GM04504 (cell line): ENCODE measurements at places on chromosomes 2 and 18.

GRCh38 chr2:143779021-143779420 is 649.8 kb downstream of the ARHGAP15 start:
- peak; percentile 3 for DNase-seq

DNA sequence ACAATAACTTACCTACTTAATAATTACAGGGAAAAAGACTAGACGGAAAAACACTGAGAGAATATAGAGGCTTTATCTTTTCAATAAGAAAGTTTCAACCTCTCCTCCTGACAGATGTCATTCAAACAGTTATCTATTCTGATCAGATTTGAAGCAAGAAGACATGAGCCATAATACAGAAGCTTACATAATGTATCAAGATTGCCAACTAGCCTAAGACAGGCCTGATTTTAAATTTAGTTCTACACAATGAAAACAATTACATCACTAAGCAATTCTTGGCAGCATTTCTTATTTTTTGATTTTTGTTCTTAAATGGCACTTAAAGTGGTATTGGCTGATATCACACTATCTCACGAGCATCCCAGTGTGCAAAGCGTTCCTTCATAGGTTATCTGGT is 41.6 kb downstream of the GPR155 start:
- no peak for DNase-seq

DNA sequence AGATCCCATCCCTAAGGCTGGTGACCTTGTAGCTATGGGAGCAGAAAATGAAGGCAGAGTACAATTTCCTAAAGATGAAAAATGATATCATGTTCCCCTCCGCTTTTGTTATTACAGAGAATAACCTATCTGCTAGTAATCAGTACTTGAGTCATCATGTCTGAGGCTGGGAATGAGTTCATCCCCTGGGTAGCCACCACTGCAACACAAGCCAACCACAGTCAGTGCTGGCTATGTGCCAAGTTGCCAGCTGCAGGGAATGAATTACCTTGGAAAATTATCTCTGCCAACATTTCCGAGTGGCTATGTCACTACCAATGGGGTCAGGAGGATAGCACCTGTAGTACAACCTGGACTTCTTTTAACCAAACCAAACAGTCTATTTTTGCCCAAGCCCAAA is 1094.7 kb upstream of the DDX18 start:
- no peak for DNase-seq

DNA sequence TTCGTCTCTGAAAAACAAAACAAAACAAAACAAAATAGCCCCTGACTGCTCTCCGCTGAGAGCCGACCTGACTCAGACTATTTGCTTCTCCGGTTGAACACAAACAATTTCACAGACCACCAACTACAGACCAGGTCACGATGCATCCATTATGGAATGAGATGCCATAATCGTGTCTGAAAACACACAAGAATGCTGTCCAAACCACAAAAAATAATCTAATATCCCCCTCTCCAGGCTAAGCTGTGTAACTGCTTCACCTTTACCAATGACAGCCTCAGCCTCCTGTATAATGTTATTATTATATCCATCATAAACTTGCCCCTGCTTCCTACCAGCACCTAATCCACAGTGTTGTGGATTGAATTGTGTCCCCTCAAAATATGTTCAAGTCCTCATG is 114.7 kb downstream of the DNAH6 start:
- peak; percentile 9 for DNase-seq

- no peak for DNase-seq
Measured at GRCh38 chr2:53559302-53559966, 208.2 kb upstream of the CHAC2 start.

GRCh38 chr2:157868993-157869392 is 7.1 kb downstream of the ACVR1 start:
- no peak for DNase-seq

DNA sequence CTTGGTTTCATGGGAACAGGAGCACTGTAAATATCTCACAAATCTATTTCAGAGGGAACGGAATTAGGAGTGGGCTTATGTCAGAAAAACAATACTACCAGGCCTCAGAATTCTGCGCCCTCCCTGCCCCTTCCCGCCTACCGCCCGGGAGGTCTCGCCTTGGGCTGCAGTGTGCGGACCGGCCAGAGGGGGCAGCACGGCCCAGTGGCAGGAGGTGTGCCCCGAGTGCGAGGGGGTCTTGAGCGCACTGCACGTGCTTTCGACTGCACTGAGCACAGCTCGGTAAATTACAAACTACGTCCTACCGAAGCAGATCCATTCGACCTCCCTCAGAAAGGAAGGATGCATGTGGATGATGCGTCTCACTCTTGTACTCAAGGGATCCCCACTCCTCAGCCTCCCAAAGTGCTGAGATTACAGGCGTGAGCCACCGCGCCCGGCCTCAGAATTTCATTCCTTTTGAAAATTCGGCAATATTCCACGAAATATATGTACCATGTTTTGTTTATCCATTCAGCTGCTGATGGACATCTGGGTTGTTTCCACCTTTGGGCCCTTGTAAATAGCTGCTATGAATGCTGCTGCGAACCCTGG is 297.0 kb downstream of the BCL2 start:
- DNase-seq = no peak

- no peak for DNase-seq
Measured at GRCh38 chr2:3606028-3606369, 11.1 kb downstream of the COLEC11 start.

GRCh38 chr2:12651641-12652040 is 65.1 kb upstream of the TRIB2 start:
- no peak for DNase-seq

- DNase-seq = no peak
Measured at GRCh38 chr2:172100935-172101820, 1.5 kb downstream of the DLX2 start.

GRCh38 chr18:31410716-31411483 is 34.3 kb downstream of the DSG4 start:
- no peak for DNase-seq

- peak; percentile 58 for DNase-seq
Measured at GRCh38 chr2:173205375-173205774, 129.7 kb downstream of the MAP3K20 start.

DNA sequence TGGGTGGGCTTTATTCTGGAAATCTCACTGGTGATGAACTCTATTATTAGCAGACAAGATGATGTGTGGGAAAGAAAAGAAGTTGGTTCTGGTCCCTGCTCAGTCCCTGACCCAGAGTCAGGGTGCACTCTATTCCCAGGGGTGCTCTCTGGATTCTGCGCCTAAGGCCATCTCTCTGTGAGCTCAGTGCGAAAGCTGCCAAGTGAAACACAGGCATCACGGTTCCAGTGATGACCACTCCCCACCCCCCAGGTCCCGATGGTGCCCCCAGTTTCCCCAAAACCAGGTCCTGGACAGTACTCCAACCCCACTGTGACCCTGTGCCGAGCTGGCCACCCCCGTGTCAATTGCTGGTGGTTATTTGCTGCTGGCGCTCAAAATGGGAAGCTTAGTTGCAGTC is 30.1 kb downstream of the RHOB start:
- DNase-seq = no peak

GRCh38 chr2:70994009-70994698 is 519 bp downstream of the TEX261 start:
- DNase-seq = no peak

DNA sequence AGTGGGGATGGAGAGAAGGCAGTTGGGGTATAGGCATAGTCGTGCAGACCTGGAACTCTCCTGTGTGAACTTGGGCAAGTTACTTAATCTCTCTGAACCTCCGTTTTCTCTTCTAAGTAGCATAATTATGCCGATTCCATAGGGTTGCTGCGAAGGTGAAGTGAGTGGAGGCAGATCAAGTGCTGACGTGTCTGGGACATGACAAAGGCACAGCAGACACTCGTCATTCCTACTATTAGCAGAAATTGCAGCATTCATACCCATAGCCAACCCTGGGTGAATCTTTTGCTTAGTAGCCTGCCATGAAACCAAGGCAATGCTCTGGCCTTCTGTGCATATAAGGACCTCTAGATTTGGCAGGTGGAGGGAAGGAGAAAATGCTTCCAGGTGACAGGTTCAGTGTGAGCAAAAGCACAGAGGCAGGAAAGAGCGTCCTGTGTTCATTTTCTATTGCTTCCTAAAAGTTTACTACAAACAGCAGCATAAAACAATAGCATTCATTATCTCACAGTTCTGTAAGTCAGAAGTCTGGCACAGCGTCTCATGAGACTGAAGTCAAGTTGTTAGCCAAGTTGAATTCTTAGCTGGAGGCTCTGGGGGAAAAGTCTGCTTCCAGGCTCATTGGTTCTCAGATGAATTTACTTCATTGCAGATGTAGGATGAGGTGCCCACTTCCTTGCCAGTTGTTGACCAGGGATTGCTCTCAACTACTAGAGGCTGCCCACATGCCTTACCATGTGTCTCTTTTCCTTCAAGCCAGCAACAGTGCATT is 77.8 kb downstream of the CTIF start:
- no peak for DNase-seq

- peak; percentile 40 for DNase-seq
Measured at GRCh38 chr18:11688972-11689668, at the start of gene GNAL. Gene GNAL (plus strand): TSS chr18:11689264. CDS start chr18:11689564, 300 bp downstream.

DNA sequence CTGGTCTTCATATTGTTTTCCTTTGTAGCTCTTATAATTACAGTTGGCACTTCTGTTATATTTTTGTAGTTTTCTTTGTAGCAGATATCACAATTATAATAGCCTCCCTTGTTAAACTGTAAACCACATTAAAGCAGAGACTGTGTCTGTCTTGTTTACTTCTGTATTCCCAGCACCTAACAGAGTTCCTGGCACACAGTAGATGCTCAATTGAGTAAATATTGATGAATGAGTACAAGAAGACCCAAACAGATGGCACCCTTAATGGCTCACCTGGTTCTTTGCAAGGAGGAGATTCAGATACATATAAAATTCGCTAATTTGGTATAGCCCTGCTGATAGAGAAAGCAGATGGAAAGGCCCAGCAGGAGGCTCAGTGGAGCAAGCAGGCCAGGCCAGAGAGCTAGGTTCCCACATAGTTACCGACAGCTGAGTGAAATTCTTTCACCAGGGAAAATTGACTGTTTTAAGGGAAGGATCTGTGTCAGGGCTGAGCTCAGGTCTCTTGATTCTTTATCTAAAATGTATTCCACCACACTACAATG is 120.1 kb downstream of the NUP35 start:
- no peak for DNase-seq

DNA sequence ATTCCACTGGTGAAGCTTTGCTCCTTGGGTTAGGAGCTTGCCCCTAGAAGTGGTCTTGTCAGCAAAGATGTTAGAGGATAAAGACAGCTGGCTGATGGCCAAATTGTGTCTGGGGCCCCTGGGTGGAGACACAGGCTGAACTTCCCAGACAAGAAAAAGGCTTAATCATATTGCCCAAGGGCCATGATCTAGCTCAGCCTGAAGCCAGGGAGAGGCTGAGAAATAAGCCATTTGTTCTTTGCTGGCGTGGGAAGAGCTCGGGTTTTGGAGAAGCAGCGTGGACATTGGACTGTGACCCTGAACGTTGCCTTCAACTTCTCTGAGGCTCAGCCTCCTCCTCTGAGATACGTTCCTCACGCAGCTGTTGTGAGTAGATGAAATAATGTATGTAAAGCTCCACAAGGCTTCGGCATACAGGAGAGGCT is 153.0 kb downstream of the ZFP36L2 start:
- DNase-seq = no peak

DNA sequence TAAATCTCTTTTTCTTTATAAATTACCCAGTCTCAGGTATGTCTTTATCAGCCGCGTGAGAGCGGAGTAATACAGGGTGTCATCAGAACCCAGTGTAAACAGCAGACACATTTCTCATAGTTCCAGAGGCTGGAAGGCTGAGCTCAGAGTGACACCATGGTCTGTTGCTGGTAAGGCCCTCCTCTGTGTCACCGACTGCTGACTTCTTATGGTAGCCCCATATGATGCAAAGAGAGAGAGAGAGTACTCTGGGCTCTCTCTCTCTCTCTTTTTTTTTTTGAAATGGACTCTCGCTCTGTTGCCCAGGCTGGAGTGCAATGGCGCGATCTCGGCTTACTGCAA is 60.0 kb downstream of the SNORC start:
- DNase-seq = no peak

DNA sequence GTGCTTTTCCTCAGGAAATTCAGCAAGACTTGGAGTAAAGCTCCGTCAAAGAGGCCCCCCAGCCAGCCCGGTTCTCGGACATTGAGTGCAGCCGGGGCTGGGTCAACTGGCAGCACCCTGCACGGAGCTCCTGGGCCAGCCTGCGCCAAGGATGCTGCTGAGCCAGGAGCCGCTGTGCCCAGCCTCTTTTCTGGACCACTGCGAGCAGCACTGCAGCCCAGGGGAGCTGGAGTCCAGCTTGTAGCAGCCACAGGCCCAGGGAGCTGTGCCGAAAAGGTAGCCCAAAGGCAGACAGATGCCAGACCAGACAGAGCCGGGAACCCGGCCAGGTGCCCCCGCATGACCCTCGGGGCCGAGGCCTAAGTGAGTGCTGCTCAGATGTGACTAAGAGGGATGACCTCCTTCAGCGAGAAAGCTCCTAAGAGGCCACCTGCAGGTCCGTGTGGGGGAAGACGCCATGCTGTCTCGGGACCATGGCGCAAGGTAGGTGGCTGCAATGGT is 7.3 kb downstream of the CLHC1 start:
- no peak for DNase-seq

DNA sequence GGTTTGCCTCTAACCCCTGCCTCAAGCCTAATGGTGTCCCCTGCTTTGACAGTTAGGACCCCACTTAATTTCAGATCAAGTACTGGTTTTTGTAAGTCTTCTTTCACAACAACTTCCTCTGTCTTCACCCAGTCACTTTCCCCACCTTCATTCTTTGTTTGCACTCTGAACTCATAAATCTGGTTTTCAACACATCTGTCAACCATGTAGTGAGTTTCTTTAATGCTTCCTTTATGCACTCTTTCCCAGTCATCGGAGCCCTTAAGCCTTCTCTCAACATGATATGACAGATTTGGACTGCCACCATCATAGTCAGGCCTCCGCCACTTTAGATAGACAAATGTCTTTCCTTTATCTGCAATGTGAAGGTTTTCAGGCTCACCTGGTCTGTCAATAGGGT is 109.1 kb downstream of the PLEKHA3 start:
- DNase-seq = no peak

DNA sequence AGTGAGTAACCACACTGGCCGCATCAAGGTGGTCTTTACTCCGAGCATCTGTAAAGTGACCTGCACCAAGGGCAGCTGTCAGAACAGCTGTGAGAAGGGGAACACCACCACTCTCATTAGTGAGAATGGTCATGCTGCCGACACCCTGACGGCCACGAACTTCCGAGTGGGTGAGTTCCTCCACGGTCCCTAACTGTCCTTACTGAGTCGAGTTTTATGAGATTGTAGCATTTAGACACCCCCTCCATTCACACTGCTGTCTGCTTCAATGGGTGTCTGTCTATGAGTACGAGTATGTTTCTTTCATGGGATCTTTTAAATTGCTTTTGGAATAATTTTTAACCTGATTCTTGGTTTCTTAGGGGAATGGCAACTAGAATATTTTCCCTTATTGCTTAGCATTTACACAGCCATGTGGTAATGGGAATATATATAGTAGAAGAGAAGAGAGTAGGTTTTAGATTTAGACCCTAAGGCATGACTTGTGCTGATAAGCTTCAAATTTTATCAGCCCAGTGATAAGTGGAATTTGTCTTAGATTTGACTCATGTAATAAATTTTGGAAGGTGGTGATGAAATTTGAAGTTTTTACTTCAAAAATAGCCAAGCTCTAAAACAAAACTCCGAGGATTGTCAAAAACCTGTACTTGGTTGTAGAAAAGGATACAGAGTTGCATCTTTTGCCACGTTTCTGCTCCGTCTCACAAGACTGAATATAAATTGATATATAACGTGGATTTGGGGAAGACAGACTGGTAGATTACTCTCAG is 188.2 kb downstream of the LTBP1 start:
- no peak for DNase-seq

- DNase-seq = peak; percentile 60
Measured at GRCh38 chr18:28204154-28204553, 27.2 kb upstream of the CDH2 start.

- DNase-seq = no peak
Measured at GRCh38 chr2:205145888-205146287, 536.4 kb upstream of the NRP2 start.
